ENCODE measurements at places on chromosomes 13 and 19.

DNA sequence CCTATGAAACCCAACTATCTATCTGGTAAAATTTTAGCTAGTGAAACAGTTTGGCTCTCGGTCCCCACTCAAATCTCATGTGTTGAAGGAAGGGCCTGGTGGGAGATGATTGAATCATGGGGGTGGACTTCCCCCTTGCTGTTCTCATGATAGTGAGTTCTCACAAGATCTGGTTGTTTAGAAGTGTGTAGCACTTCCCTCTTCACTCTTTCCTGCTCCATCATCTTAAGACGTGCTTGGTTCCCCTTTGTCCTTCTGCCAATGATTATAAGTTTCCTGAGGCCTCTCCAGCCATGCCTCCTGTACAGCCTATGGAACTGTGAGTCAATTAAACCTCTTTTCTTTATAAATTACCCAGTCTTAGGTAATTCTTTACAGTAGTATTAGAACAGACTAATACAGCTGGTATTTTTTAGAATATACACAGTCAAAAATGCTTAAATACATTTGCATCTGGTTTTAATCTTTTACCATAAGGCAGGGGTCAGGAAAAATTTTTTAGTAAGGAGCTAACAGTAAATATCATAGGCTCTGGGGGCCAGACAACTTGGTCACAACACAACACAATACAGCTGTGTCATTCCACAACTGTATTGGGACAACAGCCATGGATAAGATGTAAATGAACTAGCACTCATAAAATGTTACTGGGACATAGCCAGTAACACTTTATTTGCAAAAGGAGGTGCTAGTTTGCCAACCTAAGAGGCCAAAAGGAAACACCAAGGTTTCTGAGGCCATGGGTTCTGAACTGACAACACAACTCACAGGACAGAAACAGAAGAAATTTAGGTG, 24.3 kb downstream of the DZIP1 start:
- no peak for DNase-seq

- no peak for DNase-seq
These were observed 460.6 kb downstream of the FOXO1 start for GRCh38 chr13:40205771-40206240.

DNA sequence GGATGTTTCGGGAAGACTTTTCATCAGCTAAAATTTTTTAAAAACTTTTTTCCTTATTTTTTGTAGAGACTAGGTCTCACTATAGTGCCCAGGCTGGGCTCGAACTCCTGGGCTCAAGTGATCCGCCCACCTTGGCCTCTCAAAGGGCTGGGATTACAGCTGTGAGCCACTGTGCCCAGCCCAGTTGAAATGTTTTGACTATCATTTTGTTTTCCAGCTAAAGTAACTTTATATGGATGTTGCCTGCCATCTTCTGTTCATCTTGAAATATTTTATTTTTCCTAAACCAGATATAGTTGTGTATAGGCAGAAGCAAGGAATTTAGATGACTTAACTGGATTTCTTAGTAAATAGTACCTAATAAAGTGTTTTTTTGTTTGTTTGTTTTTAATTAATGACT, 7.0 kb downstream of the CAB39L start:
- DNase-seq = no peak

DNA sequence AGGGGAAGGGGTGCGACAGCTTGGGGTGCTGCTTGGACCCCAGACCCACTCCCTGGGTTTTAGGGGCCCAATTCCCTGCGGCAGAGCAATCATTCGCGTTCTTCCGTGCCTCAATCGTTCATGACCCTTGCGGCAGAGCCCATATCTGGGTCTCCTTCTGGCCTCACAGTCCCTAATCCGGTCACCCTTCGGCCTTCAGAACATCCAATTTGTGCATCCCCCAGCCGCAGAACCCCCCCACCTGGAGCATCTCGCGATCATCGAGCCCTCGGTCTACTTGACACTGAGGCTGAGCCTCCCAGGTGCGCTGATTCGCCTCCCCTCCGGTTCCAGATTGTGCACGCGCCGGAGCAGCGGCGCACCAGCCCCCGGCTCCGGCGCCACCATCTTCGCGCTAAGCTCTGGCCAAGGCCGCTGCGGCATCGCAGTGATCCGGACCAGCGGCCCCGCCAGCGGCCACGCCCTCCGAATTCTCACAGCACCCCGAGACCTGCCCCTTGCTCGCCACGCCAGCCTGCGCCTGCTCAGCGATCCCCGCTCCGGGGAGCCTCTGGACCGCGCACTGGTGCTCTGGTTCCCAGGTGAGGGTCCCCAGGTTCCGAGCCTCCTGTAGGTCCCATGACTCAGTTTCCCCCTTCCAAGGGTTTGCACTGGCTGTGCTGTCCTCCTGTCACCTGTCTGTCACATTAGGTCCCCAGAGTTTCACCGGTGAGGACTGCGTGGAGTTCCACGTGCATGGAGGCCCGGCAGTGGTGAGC, 501 bp downstream of the GTPBP3 start:
- DNase-seq = no peak

- no peak for DNase-seq
These were observed 14.0 kb upstream of the ZNF347 start for GRCh38 chr19:53172889-53173288.

- DNase-seq = no peak
These were observed 556.3 kb upstream of the ARGLU1 start for GRCh38 chr13:107124129-107124718.

DNA sequence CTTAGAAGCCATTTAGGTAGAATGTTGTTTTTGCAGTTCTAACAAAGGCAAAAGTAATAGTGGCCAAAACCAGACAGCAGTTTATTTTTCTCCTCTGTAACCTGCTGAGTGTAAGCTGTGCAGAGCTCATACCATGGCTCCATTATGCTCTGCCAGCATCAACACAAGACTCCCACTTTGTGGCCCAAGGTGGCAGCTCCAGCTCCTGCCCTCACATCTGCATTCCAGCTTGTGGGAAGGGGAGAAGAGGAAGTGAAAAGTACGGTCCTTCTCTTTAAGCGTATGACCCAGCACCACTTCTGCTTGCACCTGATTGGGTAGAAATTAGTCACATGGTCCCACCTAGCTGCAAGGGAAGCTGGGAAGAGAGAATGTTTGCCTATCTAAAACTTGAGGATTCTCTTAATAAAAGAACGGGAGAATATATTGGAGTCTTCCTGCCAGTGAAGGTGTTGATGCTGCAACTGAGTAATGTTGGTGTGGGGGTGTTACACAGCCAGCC, 19.2 kb downstream of the ADGRE1 start:
- DNase-seq = no peak

DNA sequence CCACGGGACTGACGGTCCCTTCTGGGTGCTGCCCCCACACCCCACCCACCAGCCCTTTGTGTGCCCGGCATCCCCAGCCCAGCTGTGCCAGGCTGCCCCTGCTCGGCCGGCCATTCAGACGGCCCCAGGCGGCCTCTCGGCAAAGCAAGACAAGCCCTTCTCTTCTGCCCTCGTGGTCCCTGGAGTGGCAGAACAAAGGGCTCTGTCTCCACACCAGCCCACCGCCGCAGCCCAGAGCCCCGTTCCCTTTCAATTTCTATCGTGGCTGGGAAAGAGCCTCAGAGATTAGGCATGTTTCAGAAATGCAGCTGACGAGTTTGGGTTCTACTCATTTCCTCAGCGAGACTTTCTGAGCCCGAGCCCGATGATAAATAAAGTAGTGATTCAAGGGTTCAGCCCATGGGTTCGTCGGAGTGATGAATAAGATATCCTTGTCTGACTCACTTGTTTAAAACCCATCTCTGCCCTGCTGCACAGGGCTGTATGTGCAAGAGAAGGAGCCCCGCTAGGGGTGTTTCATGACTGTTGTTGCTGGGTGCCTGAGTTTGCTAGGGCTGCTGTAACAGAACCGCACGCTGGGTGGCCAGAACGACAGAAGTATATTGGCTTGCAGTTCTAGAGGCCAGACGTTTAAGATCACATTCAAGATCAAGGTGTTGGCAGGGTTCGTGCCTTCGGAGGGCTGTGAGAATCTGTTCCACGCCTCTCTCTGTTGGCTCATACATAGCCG, 4.3 kb downstream of the MYO9B start:
- peak; percentile 87 for DNase-seq

DNA sequence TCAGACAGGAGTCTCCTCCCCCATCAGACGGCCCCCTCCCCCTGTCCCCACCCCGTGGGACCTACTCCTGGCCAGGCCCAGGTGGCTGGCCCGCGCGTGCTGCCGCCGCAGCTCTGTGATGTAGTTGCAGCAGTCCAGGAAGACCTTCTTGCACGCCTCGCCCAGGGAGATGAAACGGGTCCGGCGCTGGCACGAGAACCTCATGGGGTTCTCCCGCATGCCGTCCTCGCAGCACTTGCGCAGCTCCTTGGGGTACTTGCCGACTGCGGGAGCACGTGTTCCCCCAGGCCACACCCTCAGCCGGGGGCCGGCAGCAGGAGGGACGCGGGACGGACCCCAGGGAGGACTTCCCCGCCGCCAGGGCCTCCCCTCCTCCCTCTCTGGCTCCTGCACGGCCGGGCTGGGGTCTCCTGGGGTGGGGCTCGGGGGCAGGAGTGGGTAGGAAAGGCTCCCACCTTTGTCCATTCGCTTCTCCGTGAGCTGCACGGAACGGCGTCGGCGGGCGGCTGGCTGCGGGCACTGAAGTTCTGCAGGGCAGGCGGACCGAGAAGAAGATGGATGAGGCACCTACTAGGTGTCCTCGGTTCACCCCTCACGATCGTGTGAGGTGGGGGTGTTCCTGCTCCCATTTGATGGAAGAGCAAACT, 13.3 kb downstream of the C3 start:
- no peak for DNase-seq

- DNase-seq = no peak
These were observed 201.6 kb downstream of the SLITRK5 start for GRCh38 chr13:87872813-87873212.

DNA sequence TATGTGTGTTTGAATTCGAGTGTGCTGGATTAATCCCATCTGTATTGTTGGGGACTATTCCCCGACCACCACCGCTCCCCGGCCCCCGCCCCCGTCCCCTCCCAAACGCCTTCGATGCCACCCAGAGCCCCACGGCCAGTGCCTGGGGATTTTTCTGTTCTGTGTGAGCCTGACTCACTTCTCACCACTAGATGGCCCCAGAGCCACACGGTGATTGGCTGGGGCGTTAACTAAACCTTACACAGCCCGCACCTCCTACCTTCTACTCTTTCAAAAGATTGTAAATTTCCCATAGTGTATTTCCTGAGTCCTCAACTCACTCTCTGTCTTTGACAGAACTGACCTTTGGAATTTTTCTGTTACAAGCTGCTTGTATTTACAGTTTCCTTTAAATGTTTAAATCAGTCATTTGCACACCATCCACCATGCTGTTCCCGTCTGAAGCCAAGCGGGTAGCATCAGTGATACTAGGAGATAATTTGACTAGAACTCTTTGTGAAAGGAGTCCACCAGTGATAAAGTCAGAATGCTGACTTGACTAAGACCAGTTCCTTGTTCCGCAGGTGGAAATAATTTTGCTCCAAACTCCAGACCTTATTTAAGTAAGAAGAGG, 61.4 kb downstream of the RFX2 start:
- DNase-seq = peak; percentile 85
